ENCODE measurements at places on chromosomes 5 and 9. TPM values are rescaled to one million over a fixed set of nuclear protein-coding genes. Genes with fewer than 3 reads are reported as not detected.

Gene CDC20B
- not detected for polyA plus RNA-seq

Gene OR1J2
- not detected for polyA plus RNA-seq

Gene PPIC
- 28.2 TPM for polyA plus RNA-seq

Gene MARCHF11
- not detected for polyA plus RNA-seq

Gene CBY3
- not detected for polyA plus RNA-seq

Gene CCL27
- 1.2 TPM for polyA plus RNA-seq

Gene NOXA1
- polyA plus RNA-seq = 0.50 TPM

Gene ACTBL2
- polyA plus RNA-seq = not detected

Gene FBP1
- not detected for polyA plus RNA-seq

Gene MIGA2
- polyA plus RNA-seq = 10.9 TPM

Gene PCDHGB7
- 0.07 TPM for polyA plus RNA-seq

Gene FAM221B
- polyA plus RNA-seq = not detected

Measured in foreskin keratinocyte (primary cell).